ENCODE measurements at places on chromosomes 16 and 17. TPM values are rescaled to one million over a fixed set of nuclear protein-coding genes. Genes with fewer than 3 reads are reported as not detected.

SLC2A4 gene
- 0.16 TPM for total RNA-seq

CACNG1 gene
- not detected for total RNA-seq

SMPD3 gene
- total RNA-seq = 0.07 TPM

CRYBA1 gene
- total RNA-seq = not detected

C1QTNF1 gene
- not detected for total RNA-seq

HAS3 gene
- total RNA-seq = 0.39 TPM

NT5M gene
- 4.3 TPM for total RNA-seq

ASGR1 gene
- 2.2 TPM for total RNA-seq

C16orf92 gene
- total RNA-seq = not detected

PPL gene
- total RNA-seq = not detected

ZPBP2 gene
- total RNA-seq = 0.19 TPM

TM4SF5 gene
- total RNA-seq = not detected

RHBDL3 gene
- not detected for total RNA-seq

SEPTIN12 gene
- total RNA-seq = not detected

GRAPL gene
- total RNA-seq = 2.9 TPM

KIF19 gene
- not detected for total RNA-seq

HP gene
- not detected for total RNA-seq

FBXW10 gene
- total RNA-seq = 0.11 TPM

LRRC46 gene
- total RNA-seq = 0.46 TPM

TBC1D3E gene
- not detected for total RNA-seq

CDH3 gene
- total RNA-seq = 9.1 TPM

ESRP2 gene
- 0.58 TPM for total RNA-seq

PIGW gene
- total RNA-seq = 11.8 TPM

TMEM256 gene
- 58.1 TPM for total RNA-seq

PITPNM3 gene
- 0.69 TPM for total RNA-seq

OTOA gene
- total RNA-seq = not detected

CFAP97D1 gene
- total RNA-seq = not detected

KRTAP2-1 gene
- not detected for total RNA-seq

SLC5A2 gene
- total RNA-seq = 0.11 TPM

KRT32 gene
- not detected for total RNA-seq

SPATA32 gene
- total RNA-seq = 0.25 TPM

STX1B gene
- total RNA-seq = 1.3 TPM

KRT15 gene
- not detected for total RNA-seq

PSME3 gene
- total RNA-seq = 118 TPM

ABAT gene
- total RNA-seq = 5.4 TPM
